Fibroblast of skin of left quadriceps (primary cell): ENCODE measurements at places on chromosomes 12 and 14.

DNA sequence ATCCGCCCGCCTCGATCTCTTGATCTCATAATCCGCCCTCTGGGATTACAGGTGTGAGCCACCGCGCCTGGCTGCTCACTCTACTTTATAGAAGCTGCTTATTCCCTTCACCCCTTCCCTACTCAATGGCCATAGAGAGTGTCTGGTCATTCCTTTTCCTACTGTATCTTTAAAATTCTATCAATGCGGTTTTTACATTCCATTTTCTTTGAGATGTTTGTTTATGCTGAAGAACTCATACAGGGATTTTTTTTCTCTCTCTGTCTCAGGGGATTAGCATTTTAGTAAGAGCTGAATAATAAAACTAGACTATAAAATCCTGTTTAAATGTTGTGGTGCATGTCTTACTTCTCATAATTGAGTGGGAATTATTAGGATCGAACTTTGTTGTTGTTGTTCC, 218.6 kb upstream of the FOXN3 start:
- no peak for DNase-seq

- no peak for DNase-seq
Measured at GRCh38 chr14:89011355-89012281, 187.2 kb downstream of the TTC8 start.

GRCh38 chr12:132327336-132328171, 1.8 kb downstream of the GALNT9 start:
- peak; percentile 61 for DNase-seq

DNA sequence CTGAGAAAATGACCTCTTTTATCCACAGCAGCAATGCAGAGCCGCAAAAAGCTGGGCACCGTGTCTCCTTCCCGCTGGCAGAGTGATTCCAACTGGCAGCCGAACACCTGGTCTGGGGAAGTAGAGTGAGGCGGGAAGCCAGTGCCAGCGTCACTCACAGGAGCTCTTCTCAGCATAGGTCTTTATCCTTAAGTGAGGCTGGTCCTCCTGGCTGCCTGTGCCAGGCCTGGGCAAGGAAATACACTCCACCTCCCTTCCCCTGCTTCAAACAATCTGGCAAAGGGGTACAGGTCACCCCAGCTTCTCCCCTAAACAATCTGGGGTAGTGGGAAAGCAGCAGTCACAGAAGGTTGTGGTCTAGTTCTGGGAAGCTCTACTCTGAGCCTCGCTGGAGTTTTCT, 4.8 kb downstream of the ARHGAP9 start:
- DNase-seq = no peak

- no peak for DNase-seq
Measured at GRCh38 chr12:62744551-62744950, 190.4 kb downstream of the PPM1H start.

DNA sequence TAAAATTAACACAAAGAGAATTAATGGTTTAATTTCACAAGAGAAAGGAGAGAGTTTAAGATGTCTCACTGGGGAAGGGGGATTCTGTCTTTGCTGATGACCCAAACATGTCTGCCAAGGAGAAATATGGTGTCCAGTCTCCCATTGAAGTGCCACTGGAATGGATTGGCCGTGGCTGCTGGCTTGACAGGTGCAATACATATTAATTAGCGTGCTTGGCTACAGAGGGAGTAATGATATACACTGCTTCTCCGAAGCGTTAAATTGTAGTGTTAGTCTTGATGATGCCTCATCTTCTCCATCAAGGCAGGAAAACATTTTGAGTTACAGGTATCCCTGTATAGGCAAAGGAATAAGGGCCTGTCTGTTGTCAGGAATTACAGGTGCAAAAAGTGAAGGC, 393.4 kb upstream of the TMPO start:
- no peak for DNase-seq

- no peak for DNase-seq
Measured at GRCh38 chr14:31449136-31449535, 8.2 kb downstream of the DTD2 start.

DNA sequence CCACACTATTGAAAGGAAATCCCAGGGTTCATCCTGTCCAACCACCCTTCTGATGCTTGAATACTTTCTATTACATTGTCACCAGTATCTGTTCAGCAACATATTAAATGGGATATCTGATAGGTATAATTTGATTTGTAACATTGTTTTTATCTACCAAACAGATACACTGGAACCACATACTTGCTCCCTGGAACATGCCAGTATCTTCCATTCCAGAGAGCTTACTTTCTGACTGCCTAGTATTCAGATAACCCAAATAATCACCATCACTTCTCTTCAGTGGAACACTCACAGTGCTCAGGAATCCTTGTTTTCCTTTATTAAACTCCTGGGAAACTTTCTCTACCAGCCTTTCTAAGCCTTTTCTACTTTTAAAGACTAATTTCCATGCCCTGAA, 19.3 kb downstream of the LRP6 start:
- no peak for DNase-seq

DNA sequence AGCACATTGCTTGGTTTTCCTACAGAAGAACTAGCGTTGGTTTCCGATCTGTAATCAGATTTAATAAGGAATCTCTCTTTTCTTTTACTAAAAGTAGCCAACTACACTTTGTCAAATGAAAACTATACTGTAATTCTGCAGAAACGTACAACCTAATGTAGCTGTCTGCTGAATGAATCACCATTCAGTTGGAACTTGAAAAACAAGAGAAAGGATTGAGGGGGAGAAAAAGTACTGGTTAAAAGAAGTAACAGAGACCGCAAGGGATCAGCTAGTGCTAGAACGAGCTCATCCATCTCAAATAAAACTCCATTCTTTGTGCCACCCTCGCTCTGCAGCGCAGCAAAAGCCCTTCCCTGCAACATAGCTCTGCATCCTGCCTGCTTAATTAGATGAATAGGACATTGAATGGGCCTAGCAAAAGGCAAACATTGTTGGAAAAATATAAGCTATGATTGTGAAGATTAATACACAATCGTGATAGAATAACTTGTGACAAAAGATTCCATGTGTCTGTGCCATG, 2.6 kb downstream of the GARIN2 start:
- no peak for DNase-seq

GRCh38 chr14:23159532-23159931, 23.9 kb downstream of the SLC7A8 start:
- no peak for DNase-seq

DNA sequence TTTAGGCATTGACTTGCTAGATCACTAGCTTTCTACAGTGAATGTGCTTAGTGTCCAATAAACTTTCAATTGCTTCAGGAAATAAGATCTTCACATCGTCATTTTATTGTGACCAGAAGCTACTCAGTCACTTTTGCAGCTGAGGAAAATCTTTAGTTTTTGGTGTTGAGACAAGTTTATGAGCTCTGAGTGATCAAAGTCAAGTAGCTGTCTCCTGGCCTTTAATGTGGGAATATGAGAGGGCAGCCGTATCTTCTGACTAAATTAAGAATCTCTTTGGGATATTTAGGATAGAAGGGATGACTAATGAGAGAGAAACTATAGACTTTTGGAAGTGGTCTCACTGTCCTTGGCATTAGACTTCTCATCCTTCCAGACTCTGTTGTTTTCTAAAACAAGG, 21.6 kb downstream of the MSRB3 start:
- no peak for DNase-seq

GRCh38 chr12:96889273-96889933, 17.7 kb upstream of the NEDD1 start:
- DNase-seq = peak; percentile 54

DNA sequence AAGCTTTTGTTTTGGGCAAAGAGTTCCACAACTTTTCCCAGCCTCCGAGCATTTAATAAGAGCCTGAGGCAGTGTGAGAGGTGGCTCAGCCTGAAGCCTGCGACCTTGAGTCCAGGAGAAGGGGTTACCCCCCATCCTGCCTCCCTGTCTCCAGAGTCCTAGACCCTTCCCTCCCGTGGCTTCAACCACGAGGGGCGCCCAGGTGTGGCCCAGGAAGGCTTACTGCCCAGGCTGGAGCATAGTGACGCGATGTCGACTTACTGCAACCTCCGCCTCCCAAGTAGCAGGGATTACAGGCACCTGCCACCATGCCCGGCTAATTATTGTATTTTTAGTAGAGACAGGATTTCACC, 641 bp downstream of the LRRC43 start:
- no peak for DNase-seq

DNA sequence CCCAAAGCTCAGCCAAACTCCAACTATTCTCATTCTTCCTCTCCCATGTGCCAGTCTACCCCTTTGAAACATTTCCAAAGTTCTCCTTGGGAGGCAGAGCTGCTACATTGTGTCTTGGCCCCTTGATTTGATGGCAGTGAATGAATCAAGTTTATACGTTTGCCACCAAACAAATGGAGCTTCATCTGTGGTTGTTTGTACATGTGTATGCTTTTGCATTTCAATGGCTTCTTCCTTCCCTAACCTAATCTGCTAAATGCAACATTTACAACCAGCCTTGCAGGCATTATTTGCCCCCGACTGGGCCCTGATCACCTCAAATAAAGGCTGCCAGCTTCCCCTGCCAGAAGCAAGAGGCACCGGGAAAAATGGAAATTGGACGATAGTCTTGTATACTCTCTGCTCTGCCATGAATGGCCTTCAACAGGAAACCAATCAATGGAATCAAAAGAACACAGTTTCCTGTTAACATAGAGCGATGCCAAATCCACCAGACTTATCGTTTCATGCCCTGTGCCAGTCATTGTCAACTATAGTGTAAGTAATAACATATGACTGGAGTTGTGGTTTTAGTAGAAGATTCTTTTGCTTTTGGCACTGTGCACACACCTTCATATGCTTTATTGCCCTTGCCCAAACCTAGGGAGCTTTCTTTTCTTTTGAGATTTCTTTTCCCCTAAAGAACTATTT, 97.8 kb downstream of the TMEM30B start:
- no peak for DNase-seq
